ENCODE measurements at places on chromosomes 2 and 18. TPM values are rescaled to one million over a fixed set of nuclear protein-coding genes. Genes with fewer than 3 reads are reported as not detected.

DNA sequence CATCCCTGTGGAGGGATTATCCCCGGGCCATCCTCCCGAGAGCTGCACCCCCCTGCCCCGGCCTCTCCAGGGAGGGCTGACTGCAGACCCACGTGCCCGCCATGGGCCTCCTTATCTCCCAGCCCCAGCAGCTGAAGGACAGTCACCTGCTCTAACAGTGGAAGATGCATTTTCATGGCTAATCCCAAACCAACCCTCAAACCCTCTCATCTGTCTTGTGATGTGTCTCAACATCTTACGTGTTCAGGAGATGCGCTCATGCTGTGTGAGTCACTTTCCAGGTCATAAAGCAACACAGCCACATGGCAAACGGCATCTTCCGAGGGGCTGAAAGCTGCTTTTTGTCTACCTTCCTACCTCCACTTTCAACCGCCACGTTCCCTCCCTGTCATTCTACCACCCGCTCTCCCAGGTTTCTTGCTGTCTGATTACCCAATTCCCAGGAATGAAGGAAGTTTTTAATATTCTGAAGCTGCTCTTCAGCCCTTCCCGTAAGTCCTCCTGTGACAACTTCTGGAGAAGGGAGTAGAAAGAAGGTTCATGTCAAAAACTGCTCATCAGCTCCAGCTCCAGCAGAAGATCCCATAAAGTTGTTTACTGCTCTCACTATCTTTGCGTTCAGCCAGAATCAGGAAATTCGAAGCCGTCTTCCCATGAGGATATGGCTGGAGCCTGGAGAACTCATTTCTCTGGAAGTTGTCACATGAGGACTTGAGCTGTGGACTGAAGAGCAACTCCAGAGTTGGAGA lies 54.5 kb downstream of the MBP start:
- H3K27me3 ChIP-seq = no peaks in the 10 kb centered on the region
- DNase-seq = no peak
- H3K27ac ChIP-seq = no peak overlapping the region
- H3K4me1 ChIP-seq = peaks cover 70% of the 10 kb centered on the region
- no peaks in the 10 kb centered on the region for H3K36me3 ChIP-seq

SMYD5 gene
- total RNA-seq = 18.2 TPM

NYAP2 gene
- not detected for total RNA-seq

GATA6 gene
- 60.9 TPM for total RNA-seq

DNA sequence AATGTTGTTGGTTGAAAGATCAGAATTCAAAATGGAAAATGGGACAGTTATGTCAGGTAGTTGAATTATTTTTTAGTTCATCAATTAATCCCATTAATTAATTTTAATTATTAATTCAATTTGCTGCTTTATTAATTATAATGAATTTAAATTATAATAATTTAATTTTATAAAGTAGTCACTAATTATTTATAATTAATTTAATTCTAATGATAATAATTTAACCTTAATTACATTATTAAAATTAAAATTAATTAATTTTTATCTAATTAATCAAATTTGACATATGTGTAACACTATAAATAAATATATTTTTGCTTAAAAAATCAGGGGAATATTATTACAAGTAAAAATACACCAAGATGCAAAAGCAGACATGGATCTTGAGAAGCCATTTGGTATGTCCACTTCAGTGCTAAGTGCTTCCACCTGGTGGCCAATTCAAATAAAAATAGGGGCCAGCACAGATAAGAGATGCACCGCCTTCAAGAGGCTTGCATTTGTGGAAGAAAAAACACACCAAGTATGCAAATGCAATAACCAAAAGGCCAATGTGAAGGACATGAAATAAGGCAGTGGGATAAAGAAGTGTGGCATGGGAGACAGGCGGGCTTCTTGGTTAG lies 73.2 kb downstream of the MBP start:
- no peak overlapping the region for H3K4me3 ChIP-seq
- H3K4me1 ChIP-seq = peaks cover 66% of the 10 kb centered on the region
- H3K36me3 ChIP-seq = no peaks in the 10 kb centered on the region
- H3K27ac ChIP-seq = peak overlapping the region; percentile 78

DNA sequence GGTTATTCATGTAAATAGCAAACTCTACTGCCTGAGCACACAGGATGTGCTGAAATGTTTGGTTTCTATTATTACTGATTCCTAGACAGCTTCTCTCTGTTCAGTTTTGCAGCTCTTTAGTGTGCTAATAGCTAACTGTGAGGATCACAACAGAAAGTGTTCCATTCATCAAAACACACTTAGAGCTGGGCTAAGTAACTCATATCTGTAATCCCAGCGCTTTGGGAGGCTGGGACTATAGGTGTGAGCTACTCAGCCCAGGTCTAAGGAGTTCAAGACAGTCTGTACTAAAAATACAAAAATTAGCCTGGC lies 63.2 kb downstream of the MOGAT1 start:
- H3K4me3 ChIP-seq = no peak overlapping the region
- H3K27me3 ChIP-seq = no peaks in the 10 kb centered on the region
- peaks cover 29% of the 10 kb centered on the region for H3K4me1 ChIP-seq

DNA sequence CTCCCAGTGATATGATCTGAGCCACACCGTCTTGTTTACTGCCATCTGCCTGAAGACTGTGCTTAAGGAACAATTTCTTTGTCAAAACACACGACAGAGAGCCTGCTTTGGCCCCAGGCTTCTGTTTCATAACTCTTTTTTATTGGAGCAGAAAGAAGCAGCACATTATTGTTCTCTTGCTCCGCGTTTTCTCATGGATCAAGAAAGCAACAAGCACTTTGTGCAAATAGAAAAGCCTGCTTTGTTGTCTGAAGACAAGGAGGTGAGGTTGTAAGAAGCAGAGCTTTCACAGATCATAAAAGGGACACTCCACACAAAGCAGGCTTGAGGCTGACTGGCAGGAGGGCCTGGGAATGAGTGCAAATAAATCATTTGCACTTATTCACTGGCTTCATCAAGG lies 118.3 kb upstream of the FAM136A start:
- no peak overlapping the region for H3K4me3 ChIP-seq
- H3K27me3 ChIP-seq = peaks cover 42% of the 10 kb centered on the region
- no peaks in the 10 kb centered on the region for H3K36me3 ChIP-seq
- H3K4me1 ChIP-seq = no peaks in the 10 kb centered on the region

HOXD8 gene
- total RNA-seq = 0.14 TPM

GRCh38 chr2:44524347-44524926 lies 162.7 kb downstream of the CAMKMT start:
- H3K4me3 ChIP-seq = no peak overlapping the region
- peaks cover 9% of the 10 kb centered on the region for H3K36me3 ChIP-seq
- no peak overlapping the region for H3K27ac ChIP-seq
- H3K4me1 ChIP-seq = no peaks in the 10 kb centered on the region
- H3K27me3 ChIP-seq = no peaks in the 10 kb centered on the region
- no peak for DNase-seq

ABCG5 gene
- total RNA-seq = not detected

- no peaks in the 10 kb centered on the region for H3K36me3 ChIP-seq
- H3K4me3 ChIP-seq = no peak overlapping the region
- DNase-seq = no peak
- H3K4me1 ChIP-seq = no peaks in the 10 kb centered on the region
- H3K27me3 ChIP-seq = no peaks in the 10 kb centered on the region
- H3K27ac ChIP-seq = no peak overlapping the region
These were observed 26.8 kb downstream of the NIFK start for GRCh38 chr2:121709776-121710469.

- no peaks in the 10 kb centered on the region for H3K27me3 ChIP-seq
- DNase-seq = peak; percentile 77
- H3K4me3 ChIP-seq = peak overlapping the region; percentile 77
- H3K4me1 ChIP-seq = peaks cover 83% of the 10 kb centered on the region
- peak overlapping the region; percentile 98 for H3K27ac ChIP-seq
- H3K36me3 ChIP-seq = peaks cover 6% of the 10 kb centered on the region
These were observed 1.8 kb downstream of the GYPC start for GRCh38 chr2:126657636-126658318.

- no peaks in the 10 kb centered on the region for H3K4me1 ChIP-seq
- DNase-seq = no peak
- no peaks in the 10 kb centered on the region for H3K27me3 ChIP-seq
These were observed 60.9 kb downstream of the KCTD1 start for GRCh38 chr18:26487437-26487836.

DNA sequence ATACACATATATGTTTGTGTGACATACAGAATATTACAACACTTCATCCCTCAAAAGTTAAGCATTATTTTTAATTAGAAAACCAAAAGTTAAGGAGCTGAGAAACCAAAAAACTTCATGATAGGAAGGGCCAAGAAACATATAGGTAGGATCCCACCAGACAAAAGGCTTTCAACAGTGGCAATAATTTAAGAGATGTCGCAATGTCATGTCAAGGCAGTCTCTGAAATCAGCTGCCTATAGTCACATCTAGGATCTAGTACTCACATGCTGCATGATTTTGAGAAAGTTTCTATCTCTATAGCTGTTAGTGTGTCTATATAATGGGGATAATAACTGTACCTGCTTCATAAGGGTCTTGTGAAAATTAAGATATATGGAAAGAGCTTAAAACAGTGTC lies 72.7 kb downstream of the SPIRE1 start:
- H3K4me1 ChIP-seq = peaks cover 33% of the 10 kb centered on the region
- H3K27me3 ChIP-seq = no peaks in the 10 kb centered on the region
- no peak overlapping the region for H3K4me3 ChIP-seq
- no peak for DNase-seq

HTR2B gene
- total RNA-seq = 1.5 TPM

EVX2 gene
- total RNA-seq = not detected

- H3K27me3 ChIP-seq = peaks cover 1% of the 10 kb centered on the region
- DNase-seq = no peak
- no peak overlapping the region for H3K27ac ChIP-seq
- no peak overlapping the region for H3K4me3 ChIP-seq
- no peaks in the 10 kb centered on the region for H3K36me3 ChIP-seq
- no peaks in the 10 kb centered on the region for H3K4me1 ChIP-seq
These were observed 82.2 kb upstream of the PNPT1 start for GRCh38 chr2:55775828-55776227.

DNA sequence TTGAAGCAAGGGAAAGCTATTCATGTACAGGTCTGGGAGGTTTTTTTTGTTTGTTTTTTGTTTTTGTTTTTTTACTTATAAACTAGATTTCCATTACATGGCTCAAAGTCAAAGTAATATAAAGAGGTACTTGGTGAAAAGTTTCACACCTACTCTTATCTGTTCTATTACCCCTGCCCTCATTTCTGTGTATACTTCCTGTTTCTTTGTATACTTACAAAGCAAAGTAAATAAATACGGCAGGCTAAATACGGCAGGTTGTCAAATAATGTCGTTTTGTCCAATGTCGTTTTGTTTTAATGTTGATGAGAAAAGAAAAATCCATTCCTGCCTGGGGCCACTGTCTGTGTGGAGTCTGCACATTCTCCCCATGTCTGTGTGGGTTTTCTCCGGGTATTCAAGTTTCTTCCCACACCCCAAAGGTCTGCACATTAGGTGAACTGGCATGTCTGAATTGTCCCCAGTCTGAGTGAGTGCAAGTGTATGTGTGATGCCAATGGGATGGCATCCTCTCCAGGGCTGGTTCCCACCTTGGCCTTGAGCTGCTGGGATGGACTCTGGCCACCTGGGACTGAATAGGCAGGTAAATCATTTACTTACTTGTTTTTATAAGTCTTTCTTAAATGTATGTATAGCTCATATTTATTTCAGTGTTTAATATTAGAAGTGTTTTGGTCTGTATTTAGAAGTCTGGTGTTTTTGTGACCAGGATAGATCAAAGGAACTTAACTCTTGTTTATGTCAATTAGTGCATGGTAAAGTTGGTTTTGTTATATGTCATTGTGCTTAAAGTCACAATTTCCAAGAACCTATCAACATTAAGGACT lies 13.4 kb downstream of the STAMBP start:
- no peak overlapping the region for H3K27ac ChIP-seq

PID1 gene
- total RNA-seq = 7.8 TPM

DNA sequence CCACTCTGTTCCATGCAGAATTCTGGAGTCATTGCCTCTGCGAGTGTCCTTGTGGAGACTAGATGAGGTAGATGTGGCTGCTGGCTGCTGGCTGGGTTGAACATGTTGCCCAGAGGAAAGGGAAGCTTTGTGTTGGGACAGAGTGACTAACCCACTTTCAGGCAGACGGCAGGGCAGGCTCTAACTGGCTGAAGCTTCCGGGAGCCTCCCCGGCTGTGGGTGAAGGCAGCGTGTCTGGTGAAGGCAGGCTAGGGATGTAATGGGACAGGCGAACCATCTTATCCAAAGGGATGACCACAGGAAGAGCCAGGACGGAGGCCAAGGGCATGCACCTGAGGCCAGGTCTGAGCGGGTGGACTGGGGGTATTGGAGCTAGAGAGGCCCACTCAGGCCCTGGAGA lies 16.0 kb downstream of the ASPRV1 start:
- no peak overlapping the region for H3K4me3 ChIP-seq
- H3K27ac ChIP-seq = no peak overlapping the region
- no peaks in the 10 kb centered on the region for H3K4me1 ChIP-seq
- no peak for DNase-seq

DNA sequence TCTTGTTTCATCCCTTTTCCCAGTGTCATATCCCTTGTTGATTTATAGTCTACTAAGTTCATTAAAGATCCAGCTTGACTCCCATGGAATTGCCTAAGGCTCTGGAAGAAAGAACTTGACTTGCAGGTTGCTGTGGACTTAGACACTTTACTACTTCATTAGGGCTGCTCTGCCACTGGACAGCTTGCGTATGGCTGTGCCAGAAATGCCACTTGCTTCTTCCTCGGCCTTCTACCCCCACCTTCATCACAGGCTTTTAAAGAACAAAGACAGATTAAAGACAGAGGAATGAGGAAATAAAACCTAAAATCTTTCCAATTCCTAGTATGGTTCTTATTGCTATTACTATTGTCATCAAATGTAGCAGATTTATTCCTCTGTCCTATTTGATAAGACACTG lies 591.7 kb downstream of the BCL11A start:
- no peaks in the 10 kb centered on the region for H3K36me3 ChIP-seq
- no peaks in the 10 kb centered on the region for H3K27me3 ChIP-seq
- H3K4me1 ChIP-seq = no peaks in the 10 kb centered on the region
- DNase-seq = no peak
